ENCODE measurements at places on chromosomes 13 and 19. TPM values are rescaled to one million over a fixed set of nuclear protein-coding genes. Genes with fewer than 3 reads are reported as not detected.

DNA sequence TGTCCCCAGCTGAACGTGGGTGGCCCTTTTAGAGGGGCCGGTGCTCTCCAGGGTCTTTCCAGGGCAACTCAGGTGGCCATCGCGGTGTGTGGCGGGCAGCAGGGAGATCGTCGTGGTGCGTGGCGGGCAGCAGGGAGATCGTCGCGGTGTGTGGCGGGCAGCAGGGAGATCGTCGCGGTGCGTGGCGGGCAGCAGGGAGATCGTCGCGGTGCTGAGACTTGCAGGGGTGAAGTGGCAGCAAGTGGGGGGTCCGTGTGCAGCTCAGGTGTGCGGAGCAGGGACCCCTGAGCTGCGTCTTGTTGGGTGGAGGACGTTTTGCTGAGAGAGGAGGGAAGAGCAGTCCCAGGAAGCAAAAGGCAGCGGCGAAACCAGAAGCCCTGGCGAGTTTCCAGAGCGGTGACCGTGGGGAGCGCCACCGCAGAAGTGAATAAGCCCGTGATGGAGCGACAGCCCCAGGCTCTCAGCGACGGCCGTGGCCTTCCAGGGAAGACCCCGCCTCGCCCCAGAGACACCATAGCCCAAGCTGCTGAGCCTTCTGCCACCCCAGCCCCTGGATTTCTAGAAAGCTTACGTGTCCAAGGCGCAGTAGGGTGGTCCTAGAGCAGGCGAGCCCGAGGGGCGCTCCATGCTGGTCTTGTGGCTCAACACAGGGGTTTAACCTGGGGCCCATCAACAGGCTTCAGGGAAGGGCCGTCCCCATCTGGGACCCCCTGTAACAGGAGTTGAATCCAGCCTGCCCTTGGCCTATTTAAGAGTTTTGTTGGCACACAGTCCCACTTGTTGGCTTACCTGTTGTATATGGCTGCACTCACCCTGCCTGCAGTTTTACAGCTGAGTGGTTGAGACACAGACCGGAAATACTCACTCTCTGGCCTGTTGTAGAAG, 5.4 kb downstream of the NCLN start:
- DNase-seq, result peak; percentile 82

- no peak for DNase-seq
Observed at GRCh38 chr13:86870444-86870843, 800.7 kb upstream of the SLITRK5 start.

GRCh38 chr13:32023096-32023495, 8.5 kb upstream of the FRY start:
- DNase-seq, result no peak

GRCh38 chr13:32837973-32838927, 178.0 kb upstream of the KL start:
- DNase-seq, result no peak

GRCh38 chr19:56504581-56504980, 3.1 kb upstream of the ZNF471 start:
- no peak for DNase-seq

- no peak for DNase-seq
Observed at GRCh38 chr13:46620029-46620428, 67.1 kb downstream of the LRCH1 start.

GRCh38 chr19:313988-314815, 23.0 kb upstream of the PLPP2 start:
- DNase-seq, result no peak

DNA sequence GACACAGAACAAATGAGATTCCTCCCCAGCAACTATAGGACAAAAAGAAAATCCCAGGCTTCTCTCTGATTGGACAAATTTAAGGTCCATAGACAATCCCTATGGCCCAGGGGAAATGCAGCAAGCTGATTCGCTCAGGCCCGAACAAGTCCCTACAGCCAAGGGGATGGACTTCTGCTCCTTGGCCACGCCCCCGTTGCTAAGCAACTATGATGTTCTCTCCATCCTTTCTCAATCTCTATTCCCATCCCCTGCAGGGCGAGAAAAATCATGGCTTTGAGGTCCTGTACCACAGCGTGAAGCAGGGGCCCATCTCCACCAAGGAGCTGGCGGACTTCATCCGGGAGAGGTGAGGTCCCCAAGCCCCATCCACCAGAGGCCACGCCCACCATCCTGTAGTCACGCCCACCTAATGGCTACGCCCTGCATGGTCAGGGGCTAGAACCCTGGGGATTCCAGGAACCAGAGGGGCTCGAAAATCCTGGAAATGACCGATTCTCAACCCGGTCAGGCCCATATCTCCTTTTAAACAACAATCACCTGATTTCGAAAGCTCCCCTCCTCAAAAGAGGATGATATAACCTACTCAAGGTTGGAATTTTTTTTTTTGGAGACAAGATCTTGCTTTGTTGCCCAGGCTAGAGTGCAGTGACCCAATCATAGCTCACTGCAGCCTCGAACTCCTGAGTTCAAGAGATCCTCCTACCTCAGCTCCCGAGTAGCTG, 11.4 kb downstream of the FCHO1 start:
- peak; percentile 56 for DNase-seq

DNA sequence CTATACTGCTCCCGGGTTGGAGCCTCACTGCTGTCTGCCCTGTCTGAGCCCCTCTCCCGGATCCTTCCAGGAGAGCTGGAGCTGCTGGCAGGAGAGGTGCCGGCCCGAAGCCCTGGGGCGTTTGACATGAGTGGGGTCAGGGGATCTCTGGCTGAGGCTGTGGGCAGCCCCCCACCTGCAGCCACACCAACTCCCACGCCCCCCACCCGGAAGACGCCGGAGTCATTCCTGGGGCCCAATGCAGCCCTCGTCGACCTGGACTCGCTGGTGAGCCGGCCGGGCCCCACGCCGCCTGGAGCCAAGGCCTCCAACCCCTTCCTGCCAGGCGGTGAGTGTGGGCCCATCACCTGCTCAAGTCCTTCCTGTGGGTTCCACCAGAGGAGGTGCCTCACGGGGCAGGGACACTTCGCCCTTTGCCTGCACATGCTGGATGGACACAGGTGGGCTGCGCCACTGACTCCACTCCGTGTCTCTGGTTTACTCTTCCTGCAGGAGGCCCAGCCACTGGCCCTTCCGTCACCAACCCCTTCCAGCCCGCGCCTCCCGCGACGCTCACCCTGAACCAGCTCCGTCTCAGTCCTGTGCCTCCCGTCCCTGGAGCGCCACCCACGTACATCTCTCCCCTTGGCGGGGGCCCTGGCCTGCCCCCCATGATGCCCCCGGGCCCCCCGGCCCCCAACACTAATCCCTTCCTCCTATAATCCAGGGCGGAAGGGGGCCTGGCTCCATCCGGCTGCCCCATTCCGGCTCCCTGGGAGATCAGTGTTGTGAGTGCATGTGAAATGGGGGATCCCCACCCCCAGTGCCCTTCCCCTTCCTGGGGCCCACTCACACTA, 19.8 kb downstream of the EPN1 start:
- no peak for DNase-seq

DNA sequence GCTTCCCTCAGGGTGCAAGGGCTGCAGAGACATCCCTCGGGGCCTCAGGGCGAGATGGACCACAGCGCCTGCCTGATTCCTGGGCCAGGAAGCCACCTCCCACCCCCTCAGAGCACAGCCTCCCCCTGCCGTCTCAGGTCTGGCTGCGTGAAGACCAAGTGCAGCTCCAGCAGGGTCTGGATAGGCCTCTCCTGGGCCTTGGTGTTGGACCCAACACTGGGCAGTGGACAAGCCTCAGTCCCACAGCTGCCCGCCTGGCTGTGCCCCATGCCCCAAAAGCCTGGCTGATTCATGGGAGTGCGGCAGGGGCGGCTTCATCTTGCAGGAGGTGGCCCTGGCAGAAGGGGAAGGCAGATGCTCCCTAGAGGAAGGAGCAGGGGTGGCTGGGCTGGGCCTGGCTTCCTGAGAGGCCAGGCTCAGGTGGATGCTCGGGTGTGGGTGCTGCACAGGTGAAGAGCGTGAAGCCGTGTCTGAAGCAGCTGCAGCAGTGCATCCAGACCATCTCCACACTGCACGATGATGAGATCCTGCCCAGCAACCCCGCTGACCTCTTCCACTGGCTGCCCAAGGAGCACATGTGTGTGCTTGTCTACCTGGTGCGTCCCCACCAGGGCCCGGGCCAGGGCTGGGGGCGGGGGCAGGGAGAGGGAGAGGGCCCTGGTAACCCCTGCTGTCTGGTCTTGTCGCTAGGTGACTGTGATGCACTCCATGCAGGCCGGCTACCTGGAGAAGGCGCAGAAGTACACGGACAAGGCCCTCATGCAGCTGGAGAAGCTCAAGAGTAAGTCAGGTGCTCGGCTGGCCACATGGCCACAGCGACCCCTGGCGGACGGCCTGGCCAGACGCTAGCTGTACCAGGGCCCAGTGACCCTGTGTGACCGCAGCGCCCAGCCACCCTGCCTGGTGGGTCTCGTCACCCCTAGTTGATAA, 21.7 kb downstream of the MAU2 start:
- peak; percentile 87 for DNase-seq

- DNase-seq, result no peak
Observed at GRCh38 chr19:1173159-1173844, 766 bp downstream of the SBNO2 start.

Gene SBK3
- total RNA-seq, result not detected

DNA sequence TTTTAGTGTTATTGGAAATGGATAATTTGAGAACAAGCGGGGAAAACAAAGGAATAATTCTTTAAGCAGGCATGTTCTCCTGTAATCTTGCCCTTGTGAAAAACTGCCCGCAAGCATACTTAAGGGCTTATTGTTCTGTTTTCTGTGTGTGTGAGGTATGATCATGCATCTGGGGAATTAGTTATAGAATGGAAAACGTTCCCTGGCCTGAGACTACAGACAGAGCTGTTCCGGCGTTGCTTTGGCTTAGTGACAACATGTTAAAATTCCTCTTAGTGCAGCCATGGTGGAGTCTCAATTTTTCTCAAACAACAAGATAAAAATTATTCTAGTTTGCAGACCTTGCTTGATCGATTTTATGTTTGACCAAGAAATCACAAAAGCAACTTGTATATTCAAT, 560.2 kb upstream of the SPRY2 start:
- DNase-seq, result no peak

Gene METTL21C
- not detected for total RNA-seq

Gene UNC13A
- total RNA-seq, result 5.3 TPM

Gene LIN37
- 16.7 TPM for total RNA-seq

DNA sequence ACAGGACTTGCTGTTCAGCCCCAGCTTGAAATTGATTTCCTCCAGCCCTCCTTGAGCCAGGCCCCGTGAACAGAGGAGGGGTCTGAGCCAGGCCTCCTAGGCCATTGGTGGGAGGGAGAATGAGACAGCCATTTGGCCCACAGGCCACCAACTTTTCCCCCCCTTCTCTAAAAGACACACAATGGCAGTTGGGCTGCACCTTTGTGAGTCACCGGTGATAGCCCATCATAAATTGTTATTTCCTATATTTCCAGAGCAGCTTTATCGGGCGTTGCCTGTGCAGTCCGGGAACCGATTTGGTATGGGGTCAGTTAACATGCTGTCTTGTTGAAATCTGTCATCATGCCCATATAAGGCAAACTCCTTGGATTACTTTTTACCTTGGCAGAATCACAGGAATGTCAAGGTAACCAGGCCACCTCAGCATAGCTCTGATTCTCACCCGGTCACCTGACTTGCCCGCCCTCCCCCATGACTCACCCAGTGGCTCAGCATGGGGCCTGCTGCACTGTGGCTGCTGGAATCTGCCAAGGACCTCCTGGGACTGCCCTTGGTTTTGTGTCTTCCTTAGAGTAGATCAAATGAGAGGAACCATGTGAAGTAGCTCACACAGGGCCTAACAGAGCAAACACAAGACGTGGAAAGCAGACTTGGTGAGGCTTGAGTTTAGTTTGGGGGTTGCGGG, 36.1 kb downstream of the ACTN4 start:
- peak; percentile 97 for DNase-seq

DNA sequence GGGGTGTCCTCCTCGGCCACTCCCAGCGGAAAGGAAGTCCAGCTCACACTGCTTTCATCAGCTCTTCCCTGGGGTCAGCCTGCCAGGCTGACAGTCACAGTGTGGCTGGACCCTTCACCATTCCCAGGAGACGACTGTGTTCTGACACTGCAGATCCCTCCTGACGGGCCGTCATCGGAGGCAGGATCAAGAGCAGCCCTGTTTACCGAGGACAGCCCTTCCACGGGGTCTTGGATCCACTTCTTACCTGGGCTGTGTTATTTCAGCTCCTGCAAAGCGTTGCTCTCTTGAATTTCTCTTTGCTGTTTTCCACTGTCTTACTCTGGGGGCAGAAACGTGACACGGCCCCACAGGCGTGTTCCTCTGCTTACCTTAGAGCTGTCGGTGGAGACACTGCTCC, 149.9 kb upstream of the SOX1 start:
- no peak for DNase-seq

DNA sequence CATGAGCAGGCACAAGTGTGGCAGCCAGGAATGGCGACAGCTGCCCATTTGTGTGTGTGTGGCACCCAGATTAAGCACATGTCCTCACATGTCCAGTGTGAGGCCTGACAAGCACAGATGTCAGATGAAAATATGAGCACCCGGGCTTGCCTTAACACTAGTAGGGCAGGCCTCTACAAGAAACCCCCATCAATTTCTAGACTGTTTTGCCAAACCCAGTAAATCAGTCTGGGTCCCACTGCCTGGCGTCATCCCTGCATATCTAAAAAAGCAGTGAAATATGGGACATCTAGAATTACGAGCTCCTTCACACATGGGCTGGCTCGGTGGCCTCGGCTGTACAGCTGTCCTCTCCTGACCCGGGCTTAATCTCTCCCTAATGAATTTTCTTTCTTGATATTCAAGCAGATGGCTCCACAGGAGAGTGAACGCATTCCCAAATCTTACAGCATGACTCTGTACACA, 432.7 kb downstream of the FOXO1 start:
- DNase-seq, result peak; percentile 43

Data from adrenal gland (tissue), 19 donors.